ENCODE measurements at places on chromosomes 7 and 10.

GRCh38 chr7:138299066-138299465, 161.0 kb upstream of the TRIM24 start:
- no peak for DNase-seq

GRCh38 chr7:27177795-27178320, 3.7 kb upstream of the HOXA10 start:
- no peak for DNase-seq

DNA sequence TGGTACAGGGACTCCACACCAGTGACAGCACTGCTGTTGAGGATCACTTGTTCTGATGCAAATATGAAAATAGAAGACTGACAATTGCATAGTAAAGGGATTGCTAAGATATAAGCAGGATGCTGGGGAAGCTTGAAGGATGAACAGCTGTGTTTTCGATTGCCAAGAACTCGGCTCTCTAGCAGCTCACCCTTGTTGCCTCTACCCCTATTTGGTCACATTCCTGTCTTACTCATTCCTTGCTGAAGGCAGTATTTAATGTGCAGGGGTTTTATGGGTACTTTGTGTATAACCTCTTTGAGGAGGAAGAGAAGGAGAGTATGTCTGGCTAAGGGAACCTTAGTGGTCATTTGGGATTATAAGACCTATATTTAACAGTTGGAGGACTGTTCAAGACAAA, 218.8 kb downstream of the AUTS2 start:
- DNase-seq = no peak

DNA sequence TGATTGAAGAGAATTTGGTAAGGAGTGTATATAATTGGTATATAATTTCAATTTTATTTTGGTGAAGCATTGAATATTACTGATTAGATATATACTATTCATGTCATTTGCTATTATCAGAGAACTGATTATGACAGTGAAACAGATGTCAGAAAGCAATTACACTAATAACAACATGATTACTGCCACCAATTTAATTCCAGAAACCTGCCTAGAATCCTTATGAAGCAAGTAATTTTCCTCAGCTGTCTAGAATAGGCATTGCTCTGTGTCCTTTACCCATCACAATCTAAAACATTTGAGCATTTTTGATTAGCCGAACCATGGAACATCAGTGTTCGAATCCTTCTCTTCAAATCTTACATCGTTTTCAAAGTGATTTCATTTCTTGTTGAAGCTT, 24.5 kb downstream of the PLXDC2 start:
- DNase-seq = no peak

DNA sequence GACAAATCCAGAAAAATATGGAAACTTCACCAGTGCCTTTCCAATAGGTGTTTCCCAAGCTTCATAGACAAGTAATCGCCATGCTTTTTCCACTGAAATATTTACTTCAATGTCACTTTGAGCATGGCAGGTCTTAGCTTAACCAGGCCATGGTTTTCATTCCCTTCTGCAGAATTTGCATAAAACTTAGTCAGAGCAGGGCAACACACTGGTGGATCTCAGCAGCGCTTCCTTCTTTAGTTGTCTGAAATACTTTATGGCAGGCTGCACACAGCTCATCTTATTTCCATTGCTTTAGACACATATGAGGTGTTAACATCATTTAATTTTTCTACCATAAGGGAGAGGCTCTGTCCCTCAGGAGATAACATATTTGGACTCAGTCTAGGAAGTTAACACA, 102.9 kb upstream of the AHR start:
- no peak for DNase-seq

DNA sequence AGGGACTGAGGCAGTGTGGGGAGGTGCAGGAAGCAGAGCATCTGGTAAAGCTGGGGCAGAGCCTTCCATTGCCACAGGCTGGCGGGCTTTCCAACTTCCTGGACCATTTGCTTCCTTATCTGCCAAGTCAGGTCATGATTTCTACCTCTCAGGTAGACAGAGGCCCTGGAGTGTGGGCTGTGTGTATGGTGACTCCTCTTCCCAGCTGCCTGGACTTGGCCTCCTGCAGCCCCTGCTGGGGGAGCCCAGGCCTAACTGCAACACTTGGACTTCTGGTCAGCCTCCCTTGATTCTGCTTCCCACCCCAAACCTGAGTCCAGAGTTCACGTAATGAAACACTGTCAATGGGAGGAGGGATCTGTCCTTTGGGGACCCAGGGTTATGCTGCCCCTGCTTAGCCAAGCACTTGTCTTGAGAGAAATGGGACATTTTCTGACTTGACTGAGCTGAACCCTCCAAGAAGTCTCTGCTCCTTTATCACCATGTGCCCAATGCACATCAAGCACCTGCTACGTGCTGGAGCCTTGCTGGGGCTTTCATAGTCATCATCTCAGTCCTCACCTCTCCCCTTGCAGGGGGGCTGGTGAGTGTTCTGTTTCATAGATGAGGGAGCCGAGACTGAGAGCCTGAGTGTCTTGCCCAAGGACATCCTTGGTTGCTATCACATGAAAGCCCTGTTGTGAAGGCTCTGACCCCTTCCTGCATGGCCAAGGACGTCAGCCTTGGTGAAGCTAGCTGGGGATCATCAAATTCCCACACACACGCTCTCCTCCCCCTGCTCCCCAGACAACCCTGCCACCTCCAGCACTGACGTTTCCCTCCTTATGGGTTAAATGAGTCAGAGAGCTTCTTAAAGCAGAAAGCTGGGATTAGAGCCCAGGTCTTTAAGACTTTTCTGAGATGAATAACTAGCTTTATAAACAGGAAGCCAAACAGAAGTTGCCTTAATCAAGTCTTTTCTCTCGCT, 3.4 kb downstream of the CLEC2L start:
- no peak for DNase-seq

GRCh38 chr10:12699258-12699700, 302.2 kb downstream of the CCDC3 start:
- DNase-seq = no peak

DNA sequence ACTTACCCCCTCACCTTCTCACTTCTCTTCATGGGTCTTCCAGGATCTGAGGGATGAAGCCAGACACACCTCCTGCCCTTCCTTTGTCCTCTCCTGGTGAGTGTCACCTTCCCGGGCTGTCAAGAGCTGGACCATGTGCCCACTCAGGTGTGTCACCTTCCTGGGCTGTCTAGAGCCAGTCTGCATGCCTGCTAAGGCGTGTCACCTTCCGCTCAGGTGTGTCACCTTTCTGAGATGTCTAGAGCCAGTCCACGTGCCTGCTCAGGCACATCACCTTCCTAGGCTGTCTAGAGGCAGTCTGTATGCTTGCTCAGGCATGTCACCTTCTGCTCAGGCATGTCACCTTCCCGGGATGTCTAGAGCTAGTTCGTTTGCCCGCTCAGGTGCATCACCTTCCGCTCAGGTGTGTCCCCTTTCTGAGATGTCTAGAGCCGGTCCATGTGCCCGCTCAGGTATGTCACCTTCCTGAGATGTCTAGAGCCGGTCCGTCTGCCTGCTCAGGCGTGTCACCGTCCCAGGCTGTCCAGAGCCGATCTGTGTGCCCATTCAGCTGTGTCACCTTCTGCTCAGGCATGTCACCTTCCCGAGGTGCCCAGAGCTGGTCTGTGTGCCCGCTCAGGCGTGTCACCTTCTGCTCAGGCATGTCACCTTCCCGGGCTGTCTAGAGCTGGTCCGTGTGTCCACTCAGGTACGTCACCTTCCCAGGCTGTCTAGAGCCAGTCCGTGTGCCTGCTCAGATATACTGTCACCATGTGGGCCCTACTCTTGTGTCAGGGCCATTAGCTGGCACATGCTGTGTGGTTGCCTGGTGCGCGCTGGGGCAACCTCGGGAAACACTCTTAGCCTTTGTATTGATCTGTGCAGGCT, 245.3 kb downstream of the EBF3 start:
- no peak for DNase-seq

DNA sequence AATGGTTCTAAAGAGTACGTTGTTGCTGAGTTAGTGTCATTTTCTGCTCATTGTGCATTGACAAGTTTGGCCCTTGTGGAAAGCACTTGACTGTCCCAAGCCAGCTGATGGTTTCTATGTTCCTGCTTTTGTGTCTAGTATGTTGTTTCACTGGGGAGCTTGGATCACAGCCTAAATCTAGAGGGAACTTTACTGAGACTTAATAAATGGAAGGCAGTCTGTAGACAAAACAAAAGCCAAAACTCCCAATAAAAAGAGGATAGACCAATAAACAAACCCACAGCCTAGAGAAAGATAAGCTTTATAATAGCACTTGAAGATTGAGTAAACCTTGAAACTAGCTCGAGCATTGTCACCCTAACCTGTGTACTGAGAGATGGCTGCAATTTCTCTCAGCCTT, 196.8 kb downstream of the ADRA2A start:
- no peak for DNase-seq

DNA sequence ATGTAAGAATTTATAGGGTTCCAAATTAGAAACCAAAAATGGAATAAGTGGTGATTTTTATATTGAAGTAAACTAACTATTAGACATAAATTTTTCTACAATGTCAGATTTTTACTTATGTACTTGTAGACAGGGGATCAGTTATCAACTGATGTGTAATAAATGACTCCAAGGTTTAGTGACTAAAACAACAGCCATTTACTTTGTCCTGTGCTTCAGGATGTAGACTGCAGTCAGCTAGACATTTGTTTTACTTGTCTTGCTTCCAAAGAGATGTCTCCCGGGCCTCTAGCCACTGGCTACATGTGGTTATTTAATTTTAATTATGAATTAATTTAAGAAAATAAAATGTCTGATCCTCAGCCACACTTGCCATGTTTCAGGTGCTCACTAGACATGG, 249.7 kb upstream of the IGFBP3 start:
- no peak for DNase-seq

DNA sequence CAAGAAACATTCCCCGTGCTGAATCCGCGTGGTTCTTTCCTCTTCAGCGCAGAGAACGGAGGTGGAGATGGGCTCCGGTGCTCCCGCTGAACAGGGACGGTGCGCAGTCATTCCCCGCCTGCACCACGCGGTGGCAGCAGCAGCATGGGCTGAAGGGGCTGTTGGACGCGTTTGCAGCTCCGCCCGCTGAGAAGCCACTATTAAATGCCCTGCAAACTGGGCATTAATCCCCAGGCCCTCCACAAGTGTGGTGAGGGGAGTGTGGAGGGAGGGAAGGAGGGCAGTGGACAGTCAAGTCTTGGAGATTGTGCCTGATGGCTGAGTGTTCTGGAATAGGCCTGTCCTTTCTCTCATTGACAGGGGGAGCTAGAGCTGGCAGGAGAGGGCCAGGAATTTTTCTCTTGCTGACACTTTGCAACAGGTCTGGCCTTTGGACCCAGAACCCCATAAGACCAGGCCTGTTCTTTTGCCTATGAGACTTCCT, 240.2 kb upstream of the INHBA start:
- DNase-seq = peak; percentile 75

DNA sequence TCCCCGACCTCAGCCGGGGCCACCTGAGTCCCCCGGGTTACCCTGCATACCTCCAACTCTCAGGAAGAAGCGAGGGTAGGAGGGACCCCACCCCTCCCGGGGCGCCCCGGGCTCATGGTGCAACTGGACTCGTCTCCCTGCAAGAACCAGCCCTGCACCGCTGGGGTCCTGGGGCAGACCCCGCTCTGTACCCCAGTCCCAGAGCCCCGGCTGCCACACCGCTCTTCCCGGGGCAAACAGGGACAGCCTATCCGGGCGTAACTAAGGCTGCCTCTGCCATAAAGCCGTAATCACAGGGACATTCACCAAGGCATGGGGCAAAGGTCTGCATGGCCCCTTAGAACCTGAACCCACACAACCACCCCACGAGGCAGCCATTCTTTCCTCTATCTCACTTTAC, 6.7 kb upstream of the MAFK start:
- no peak for DNase-seq

GRCh38 chr10:119237722-119238436, 30.5 kb downstream of the GRK5 start:
- DNase-seq = no peak

GRCh38 chr10:74104480-74104879, 46.1 kb downstream of the AP3M1 start:
- no peak for DNase-seq

Measured in caudate nucleus (tissue), 63 donors.